ENCODE measurements at places on chromosomes 3 and 15. TPM values are rescaled to one million over a fixed set of nuclear protein-coding genes. Genes with fewer than 3 reads are reported as not detected.

DNA sequence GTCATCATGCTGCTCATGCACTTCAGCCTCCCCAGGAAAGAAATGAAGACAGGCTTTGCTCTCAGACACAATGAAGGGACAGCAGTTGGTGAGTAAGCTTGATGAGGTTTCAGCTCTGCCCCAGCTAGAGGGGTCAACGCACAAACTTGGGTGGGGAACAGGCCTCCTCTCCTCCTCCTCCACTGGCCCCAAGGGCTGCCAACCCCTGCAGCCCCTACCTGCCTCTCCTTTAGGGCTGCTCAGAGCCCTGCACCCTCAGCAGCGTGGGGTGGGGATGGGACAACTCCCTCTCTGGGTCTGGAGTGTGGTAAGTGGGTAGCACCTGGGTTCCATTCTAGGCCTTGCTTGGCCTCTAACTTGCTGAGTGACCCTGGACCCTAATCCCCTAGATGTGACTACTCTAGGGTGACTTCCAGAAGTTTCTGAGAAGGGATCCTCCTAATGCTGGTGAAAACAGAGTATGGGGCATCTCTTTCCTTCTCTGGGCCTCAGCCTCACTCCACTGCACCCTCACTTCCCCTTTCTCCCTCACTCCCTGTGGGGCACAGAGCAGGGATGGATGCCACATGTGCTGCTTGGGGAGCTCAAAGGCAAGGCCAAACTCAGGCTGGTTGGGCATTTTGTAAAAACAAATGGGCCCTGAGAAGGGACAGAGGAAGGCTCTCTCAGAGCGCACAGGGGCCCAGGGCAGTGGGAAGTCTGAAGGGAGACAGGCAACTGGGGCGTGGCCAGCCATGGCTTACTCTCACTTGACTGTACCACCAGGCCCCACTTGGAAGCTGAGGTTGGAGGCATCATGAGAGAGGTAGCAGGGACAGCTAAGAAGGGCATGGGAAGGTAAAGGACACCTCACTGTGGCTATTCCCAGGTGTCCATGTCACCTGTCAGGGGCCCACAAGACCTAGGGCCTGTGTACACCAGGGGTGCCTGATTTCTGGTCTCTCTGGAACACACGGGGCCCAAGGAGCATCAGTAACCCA is 64.0 kb downstream of the SYNM start:
- DNase-seq = no peak

GRCh38 chr15:31020542-31020941 is 29.1 kb upstream of the MTMR10 start:
- no peak for DNase-seq

DNA sequence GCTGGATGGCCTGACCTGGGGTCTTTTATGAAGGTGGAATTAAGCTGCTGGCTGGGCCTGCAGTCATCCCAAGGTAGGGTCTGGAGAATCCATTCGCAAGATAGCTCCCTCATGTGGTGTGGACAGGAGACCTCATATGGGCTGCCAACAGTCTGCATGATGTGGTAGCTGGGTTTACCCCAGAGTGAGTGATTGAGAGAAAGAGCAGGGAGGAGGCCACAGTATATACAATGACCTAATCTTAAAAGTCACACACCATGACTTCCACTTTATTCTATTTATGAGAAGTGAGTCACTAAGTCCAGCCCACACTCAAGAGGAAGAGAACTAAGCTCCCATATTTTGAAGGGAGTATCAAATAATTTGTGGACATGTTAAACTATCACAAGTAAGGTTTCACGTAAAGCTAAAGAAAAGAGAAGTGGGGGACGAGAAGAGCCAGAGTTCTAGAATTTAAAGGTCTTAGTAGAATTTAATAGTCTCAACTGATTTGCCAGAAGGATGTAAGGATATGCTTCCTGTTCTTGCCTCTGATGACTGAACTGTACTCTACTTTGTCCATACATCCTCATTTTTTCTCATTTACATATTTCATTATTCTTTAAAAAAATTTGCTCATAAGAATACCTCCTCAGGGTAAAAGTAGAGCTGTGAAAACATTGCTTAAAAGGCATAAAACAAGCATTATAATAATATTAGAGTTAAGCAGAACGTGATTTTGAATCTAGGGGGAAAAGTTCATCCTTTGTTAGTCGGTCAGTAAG is 184.4 kb downstream of the PEX5L start:
- DNase-seq = no peak

DNA sequence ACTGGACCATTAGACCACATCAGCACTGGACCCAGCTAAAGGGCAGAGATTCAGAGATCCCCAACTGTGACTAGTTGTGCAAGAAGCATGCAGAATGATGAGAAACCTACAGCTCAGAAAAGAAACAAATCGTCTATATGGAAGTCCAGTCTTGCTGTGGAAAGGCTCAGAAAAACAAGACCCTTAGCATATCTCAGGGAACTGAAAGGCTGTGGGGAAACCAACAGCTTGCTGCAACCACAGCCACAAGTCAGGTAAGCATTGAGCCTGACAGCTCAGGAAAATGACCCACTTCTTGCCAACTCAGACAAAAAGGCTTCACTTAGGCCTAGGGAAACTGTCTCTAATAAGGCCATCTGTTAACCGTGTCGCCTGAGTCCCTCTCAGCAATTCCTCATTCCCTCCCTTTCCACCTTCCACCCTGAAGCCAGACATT is 145.6 kb downstream of the LSAMP start:
- no peak for DNase-seq

IL16 gene
- total RNA-seq = 3.4 TPM
